Stimulated activated CD4-positive, alpha-beta T cell treated with anti-CD3 and anti-CD28 coated beads, Interleukin-12 subunit alpha, Interleukin-12 subunit beta, amount 100 ng/mL, for 48 hours (primary cell): ENCODE measurements at places on chromosomes 13 and 19.
A peak's percentile ranks its signal among the peaks of the same experiment; 100 is the strongest.

- no peak for DNase-seq
These were observed 600 bp upstream of the CAPN12 start for GRCh38 chr19:38744874-38745273.

- no peak for DNase-seq
These were observed 856.7 kb upstream of the SLITRK1 start for GRCh38 chr13:84739021-84739420.

GRCh38 chr13:113164492-113164891 is 6.0 kb downstream of the PROZ start:
- no peak for DNase-seq

DNA sequence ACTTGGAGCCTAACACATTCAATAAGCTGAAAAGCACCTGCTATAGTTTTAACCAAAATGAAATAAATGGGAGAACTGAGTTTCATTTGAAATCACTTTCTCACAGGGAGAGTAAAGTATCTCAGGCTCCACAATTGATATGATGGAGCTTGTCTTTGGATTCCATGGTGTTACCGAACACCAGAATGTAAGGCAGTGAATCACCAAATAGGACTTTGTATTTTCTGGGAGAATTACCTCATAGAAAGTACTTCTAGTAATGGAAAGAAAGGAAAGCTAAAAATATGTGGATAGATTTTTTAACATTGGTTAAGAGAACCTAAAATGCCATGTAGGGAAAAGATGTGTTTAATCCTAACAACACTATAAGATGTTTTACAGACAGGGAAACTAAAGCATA is 123.6 kb downstream of the NALCN start:
- DNase-seq, result no peak

DNA sequence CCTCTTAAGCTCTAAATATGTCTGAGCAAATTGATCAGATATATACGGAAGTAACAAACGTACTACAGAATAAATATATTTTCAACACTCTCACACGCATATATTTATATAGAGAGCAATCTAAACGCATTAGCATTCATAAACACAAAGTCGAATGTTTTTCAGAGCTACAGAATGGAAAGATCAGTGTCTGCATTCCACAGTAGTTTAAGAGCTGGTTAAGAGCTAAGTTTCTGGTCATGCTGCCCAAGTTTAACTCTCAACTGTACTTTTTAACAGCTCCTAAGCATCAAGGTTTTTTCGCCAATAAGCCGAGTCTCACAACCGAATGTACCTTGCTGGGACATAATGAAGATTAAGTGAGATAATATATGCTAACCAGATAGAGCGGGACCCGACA is 36.7 kb upstream of the RAP2A start:
- no peak for DNase-seq

DNA sequence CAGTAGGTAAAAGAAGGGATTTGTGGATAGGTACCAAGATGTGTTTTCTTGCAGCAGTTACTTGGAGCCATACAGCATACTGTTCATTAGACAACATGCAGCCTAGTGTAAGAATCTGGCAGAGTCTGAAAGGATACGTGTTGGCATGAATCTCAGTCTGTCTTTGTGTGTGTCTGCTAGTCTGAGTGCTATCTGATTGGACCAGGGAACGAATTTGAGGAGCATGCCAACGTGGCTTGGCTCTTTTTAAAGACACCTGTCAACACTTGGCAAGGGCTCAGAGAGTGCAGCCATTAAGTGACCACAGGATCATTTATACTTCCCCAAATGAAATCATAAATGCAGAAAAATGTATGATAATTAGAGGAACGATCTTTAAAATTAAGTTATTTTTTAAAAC is 27.6 kb upstream of the ATXN8OS start:
- DNase-seq, result no peak

GRCh38 chr19:50199259-50199555 is 4.2 kb upstream of the MYH14 start:
- no peak for DNase-seq

DNA sequence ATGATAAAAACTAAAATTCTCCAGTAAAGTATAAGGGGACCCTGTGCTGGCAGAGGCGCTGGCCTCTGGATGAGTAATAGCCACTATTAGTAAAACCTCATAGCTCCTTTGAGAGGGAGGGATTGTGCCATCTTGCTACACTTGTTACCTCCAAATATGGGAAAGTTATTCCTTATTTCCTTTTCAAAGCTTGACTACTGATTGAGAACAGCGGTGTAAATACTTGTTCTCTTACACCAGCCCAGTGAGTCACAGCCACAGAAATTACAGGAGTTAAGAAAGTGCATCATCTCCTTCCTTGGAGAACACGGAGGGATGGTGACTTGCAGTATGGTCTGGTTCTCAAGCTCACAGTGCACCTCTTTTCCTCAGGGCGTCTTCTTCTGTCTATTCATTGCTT is 379.0 kb downstream of the EFNB2 start:
- no peak for DNase-seq

DNA sequence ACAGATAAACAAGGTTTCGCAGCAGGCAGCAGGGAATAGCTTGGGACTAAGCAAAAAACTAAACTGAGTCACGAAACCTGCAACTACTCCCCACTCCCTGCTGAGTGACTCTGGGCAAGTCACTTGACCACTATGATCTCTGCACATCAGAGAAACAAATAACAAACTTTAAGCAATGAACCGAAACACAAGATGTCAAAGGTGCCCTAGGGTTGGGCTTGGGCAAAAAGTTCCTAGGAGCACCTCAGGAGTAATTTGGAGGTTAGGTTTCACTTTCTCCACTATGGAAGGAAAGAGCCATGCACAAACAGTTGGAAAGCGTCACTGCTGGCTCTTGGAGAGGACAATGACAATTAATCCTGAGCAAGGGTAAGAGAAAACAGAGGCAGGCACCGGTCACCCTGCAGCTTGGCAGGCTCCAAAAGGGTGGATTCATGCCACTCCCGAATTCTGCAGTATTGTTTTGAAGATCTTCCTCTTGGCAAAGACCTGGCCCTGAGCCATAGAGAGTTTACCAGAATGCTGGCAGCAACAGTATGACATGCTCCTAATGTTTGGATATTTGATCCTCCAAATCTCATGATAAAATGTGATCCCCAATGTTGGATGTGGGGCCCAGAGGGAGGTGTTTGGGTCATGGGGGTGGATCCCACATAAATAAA is 60.3 kb downstream of the CRYL1 start:
- no peak for DNase-seq

DNA sequence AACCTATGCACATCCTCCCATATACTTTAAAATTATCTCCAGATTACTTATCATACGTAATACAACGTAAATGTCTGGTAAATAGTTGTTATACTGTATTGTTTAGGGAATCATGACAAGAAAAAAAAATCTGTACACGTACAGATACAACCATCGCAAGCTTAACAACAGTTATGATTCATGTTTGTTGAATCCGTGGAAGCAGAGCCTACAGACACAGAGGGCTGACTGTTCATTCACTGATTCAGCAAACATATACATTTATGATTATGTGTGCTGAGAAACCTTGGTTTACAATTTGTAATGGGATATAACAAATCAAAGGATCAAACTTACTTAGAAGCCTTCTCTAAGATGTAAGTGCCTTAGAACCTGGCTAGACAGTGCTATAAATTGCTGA is 1.5 kb downstream of the ZNF260 start:
- DNase-seq, result no peak

DNA sequence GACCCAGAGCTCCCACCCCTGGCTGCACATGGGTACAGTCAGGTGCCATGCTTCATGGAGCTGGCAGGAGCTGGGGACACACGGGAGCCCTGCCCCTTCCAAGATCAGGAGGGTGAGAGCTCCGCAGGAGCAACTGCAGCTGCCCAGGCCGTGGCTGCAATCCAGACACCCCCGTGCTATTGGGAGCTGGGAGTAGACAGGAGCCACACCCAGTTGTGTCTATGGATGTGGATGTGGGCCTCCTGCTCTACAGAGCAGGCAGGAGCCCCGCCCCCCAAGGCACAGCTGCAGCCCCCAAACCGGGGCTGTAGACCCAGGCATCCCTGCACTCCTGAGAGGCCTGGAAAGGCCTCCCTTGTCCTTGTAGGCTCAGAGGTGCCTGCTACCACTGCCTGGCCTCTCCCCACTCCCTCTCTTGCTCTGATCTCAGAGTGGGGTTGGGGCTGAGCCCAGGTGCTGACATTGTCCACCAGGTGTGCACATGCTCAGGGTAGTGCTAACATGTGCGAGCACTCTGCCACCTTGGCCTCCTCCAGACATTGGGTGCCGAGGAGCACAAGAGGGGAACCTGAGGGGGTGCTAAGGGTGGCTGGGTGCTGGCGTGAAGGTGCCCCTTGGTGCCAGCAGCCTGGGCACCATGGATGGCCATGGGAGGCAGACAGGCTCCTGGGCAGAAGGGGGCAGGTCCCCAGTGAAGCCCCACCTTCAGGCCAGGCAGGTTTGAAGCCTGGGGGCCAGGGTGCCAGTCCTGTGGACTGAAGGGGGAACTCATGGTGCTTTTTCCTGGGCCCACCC is 8.0 kb upstream of the BAX start:
- DNase-seq, result no peak

DNA sequence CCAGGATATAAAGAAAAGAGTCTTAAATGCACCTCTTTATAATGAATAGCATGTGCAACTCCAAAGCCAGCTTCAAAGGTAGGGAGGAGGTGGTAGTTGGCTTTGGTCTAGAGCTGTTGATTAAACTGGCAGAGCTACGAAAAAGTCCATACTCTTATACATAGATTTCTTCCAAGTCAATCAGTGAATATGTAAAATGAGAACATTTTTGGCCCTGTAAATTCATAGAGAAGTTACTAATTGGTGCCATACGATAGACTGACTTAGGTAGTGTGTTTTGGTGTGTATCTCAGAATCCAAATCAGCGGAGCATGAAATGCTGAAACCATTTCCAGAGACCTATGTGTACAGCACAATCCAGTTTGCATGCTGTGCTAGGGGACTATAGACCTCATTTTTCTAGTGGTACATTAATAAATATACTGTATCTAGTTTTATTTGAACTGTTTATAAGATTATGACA is 17.1 kb upstream of the DPY19L3 start:
- DNase-seq, result no peak

- peak; percentile 13 for DNase-seq
These were observed 69.7 kb upstream of the C1QTNF9B start for GRCh38 chr13:23966691-23967615.

DNA sequence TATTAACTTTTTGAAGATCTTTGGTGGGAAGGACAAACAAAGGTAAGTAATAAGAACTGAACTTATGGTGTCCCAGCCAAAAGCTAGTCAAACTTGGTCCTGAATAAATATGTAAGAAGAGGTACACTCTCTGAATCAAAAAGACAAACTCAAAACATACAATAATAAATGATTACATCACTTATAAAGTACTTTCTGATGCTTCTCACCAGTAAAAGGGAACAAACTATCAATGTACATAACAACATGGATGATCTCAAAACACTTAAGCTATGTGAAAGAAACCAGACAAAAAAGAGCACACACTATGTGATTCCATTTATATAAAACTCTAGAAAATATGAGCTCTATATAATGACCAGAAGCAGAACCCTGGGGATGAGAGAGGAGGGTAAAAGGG is 138.3 kb downstream of the VWA8 start:
- DNase-seq, result no peak
